Muscle of leg (tissue), 16 donors: ENCODE measurements at places on chromosomes 2 and 18. TPM values are rescaled to one million over a fixed set of nuclear protein-coding genes. Genes with fewer than 3 reads are reported as not detected.

LONRF2 gene
- total RNA-seq = 1.5 TPM

FEV gene
- total RNA-seq = not detected

TRIM43 gene
- not detected for total RNA-seq

POTEJ gene
- total RNA-seq = 0.04 TPM

CCDC141 gene
- 76.1 TPM for total RNA-seq

NRP2 gene
- total RNA-seq = 19.9 TPM

STRADB gene
- 34.5 TPM for total RNA-seq

ATP6V1B1 gene
- 0.62 TPM for total RNA-seq

RALBP1 gene
- total RNA-seq = 37.5 TPM

CCDC148 gene
- 1.2 TPM for total RNA-seq

NEB gene
- total RNA-seq = 1,157 TPM
